GM12878 (cell line): ENCODE measurements at places on chromosomes 6 and 20. TPM values are rescaled to one million over a fixed set of nuclear protein-coding genes. Genes with fewer than 3 reads are reported as not detected.

GRCh38 chr6:118080547-118080946 is 173.5 kb downstream of the SLC35F1 start:
- H3K4me3 ChIP-seq: no peak overlapping the region
- H3K27me3 ChIP-seq: no peaks in the 10 kb centered on the region
- no peak for DNase-seq

DNA sequence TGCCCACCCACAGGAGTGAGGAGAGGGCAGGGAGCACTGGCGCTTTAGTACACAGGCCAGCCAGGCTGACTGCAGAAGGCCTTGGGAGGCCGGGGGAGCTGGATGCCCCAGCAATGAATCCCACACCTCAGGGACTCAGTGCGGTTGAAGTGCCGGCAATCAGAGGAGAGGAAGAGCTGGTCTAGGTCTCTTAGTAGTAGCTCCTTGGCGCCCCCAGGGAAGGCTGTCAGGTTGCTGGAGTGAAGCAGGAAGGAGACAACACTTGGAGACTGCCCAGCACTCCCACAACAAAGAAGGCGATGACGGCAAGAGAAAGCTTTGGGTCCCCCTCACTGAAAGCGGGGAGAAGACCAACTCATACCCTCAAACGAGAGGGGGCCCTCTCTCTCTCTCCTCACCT is 8.3 kb upstream of the TNXB start:
- peaks cover 27% of the 10 kb centered on the region for H3K36me3 ChIP-seq
- H3K4me1 ChIP-seq: no peaks in the 10 kb centered on the region
- H3K27me3 ChIP-seq: no peaks in the 10 kb centered on the region

DNA sequence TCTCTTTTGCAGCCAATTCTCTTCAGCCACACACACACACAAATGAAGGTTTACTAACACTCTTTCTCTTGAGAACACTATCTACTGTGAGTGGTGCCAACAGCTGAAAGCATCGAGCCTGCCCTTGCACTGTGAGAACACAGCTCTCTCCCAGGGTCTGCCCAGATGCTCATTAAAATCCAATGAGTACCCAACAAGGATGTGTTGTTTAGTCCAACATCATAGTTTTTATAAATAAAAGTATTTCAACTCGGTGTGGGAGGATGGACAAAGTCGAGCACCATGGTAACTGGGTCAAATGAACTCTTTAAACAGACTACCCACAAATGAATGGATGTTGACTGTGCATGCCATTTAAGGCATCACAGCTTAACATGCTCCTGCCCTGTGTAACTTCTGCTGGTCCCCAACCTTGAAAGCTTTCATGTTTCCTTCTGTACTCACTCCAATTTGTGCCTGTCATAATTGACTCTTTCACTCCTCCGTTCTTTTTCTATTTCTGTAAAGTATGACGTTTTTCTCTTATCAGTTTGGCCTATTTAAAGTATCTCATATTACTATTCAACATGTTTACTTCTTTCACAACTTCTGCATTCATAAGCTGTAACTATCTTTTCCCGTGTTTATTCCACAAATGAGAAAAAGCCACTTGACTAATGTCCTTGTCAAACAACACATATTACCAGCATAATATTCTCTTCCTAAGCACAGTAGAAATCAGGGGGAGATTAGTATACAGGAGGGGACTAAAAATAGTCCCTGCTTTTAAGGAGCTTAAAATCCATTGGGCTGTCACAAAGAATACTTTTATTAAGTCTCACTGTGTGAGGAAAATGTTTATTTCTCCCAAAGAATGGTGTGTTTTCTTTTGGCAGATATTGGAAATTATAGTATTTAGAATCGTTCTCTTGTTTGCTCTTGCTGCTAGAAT is 215.4 kb downstream of the RFPL4B start:
- H3K4me1 ChIP-seq: no peaks in the 10 kb centered on the region
- DNase-seq: no peak
- no peak overlapping the region for H3K27ac ChIP-seq
- H3K4me3 ChIP-seq: no peak overlapping the region

DNA sequence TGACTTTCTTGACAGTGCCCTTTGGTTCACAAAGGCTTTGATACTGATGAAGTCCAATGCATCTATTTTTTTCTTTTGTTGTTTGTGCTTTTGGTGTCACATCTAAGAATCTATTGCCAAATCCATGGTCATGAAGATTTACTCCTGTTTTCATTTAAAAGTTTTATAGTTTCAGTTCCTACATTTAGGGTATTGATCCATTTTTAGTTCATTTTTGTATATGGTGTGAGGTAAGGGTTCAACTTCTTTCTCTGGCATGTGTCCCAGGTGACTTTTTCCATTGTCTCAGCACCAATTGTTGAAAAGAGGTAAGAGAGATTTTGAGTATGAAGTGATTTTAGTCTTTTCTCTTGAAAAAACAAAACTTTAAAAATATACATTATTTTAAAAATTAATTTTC is 260.6 kb downstream of the GMPR start:
- no peaks in the 10 kb centered on the region for H3K27me3 ChIP-seq
- no peak overlapping the region for H3K4me3 ChIP-seq
- H3K36me3 ChIP-seq: no peaks in the 10 kb centered on the region

DNA sequence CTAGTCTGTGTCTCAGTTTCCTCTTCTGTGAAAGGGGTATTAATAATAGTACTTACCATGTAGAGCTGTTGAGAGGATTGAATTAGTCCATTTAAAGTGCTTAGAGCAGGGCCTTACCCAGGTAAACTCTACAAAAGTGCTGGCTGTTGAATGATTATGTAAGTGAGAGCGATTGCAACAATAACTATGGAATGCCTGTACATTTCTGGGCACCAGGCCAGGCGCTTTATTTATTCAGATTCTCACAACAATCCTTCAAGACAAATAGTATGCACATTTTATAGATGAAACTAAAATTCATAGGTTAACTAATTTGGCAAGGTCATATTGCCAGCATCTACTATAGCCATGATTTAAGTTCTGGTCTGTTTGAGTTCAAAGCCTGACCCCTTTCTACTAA is 78.3 kb upstream of the MMS22L start:
- no peak overlapping the region for H3K27ac ChIP-seq
- no peak for DNase-seq
- no peaks in the 10 kb centered on the region for H3K4me1 ChIP-seq
- H3K36me3 ChIP-seq: no peaks in the 10 kb centered on the region
- H3K27me3 ChIP-seq: no peaks in the 10 kb centered on the region

GRCh38 chr6:90454836-90455427 is 131.9 kb downstream of the MAP3K7 start:
- no peaks in the 10 kb centered on the region for H3K4me1 ChIP-seq
- H3K4me3 ChIP-seq: no peak overlapping the region
- peaks cover 10% of the 10 kb centered on the region for H3K27me3 ChIP-seq
- DNase-seq: no peak
- H3K27ac ChIP-seq: no peak overlapping the region

GRCh38 chr20:36792422-36792821 is 18.9 kb upstream of the DSN1 start:
- DNase-seq: no peak
- peaks cover 7% of the 10 kb centered on the region; the same call in 1 of the 2 replicates for H3K4me1 ChIP-seq
- peaks cover 14% of the 10 kb centered on the region for H3K36me3 ChIP-seq
- H3K27ac ChIP-seq: no peak overlapping the region

DNA sequence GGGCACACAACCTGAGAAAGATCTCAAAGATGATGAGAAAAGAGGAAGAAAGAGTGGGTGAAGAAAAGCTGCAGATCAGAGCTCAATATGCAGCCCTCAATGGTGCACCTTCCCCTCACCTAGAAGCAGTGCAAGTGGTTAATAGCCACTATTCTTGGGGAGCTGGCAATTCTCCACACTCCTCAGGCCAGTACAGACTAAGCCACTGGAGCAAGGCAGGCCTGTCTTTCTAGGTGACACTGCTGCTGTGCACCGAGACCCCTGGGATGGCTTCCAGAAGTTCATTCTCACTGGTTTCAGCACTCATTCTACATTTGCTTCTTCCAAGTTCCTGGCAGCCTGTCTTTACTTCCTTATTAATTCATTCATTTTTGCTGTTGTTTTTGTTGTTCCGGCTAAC is 973.3 kb downstream of the KIF16B start:
- H3K4me3 ChIP-seq: no peak overlapping the region
- no peaks in the 10 kb centered on the region for H3K27me3 ChIP-seq
- H3K36me3 ChIP-seq: no peaks in the 10 kb centered on the region
- DNase-seq: no peak
- H3K4me1 ChIP-seq: no peaks in the 10 kb centered on the region

- peaks cover 20% of the 10 kb centered on the region; the same call in 1 of the 2 replicates for H3K36me3 ChIP-seq
- H3K4me3 ChIP-seq: no peak overlapping the region
- no peak for DNase-seq
- no peaks in the 10 kb centered on the region for H3K4me1 ChIP-seq
- H3K27me3 ChIP-seq: no peaks in the 10 kb centered on the region
Observed at GRCh38 chr20:41533537-41534136, 84.5 kb downstream of the CHD6 start.

GRCh38 chr6:161186173-161186769 is 87.6 kb downstream of the AGPAT4 start:
- H3K36me3 ChIP-seq: no peaks in the 10 kb centered on the region
- no peak for DNase-seq
- H3K4me1 ChIP-seq: no peaks in the 10 kb centered on the region
- H3K27ac ChIP-seq: no peak overlapping the region
- H3K4me3 ChIP-seq: no peak overlapping the region

GRCh38 chr20:38764567-38765318 is 16.5 kb downstream of the ACTR5 start:
- H3K4me3 ChIP-seq: no peak overlapping the region
- H3K27me3 ChIP-seq: no peaks in the 10 kb centered on the region
- no peak for DNase-seq
- no peak overlapping the region for H3K27ac ChIP-seq
- H3K4me1 ChIP-seq: no peaks in the 10 kb centered on the region

DNA sequence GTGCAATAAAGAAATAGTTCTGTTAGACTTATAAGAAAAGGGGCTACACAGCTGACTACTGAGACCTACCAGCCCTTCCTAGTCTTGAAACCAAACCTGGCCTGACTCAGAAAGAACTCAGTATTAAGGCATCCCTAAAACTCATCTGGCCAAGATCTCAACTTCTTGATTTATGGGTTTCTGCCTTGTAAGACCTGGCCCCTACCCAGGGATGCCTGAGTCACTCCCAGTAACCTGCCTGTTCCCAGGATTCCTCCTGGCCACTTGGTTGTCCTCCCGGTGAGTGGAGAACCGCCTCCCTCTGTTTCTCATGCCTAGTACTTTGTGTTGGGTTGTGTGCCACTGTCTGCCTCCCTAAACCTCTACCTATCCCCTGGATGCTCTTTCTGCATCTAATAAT is 189.4 kb upstream of the PREP start:
- no peak for DNase-seq
- H3K27ac ChIP-seq: no peak overlapping the region
- H3K4me3 ChIP-seq: no peak overlapping the region
- no peaks in the 10 kb centered on the region for H3K36me3 ChIP-seq
- H3K4me1 ChIP-seq: peaks cover 3% of the 10 kb centered on the region; the same call in 1 of the 2 replicates
- H3K27me3 ChIP-seq: no peaks in the 10 kb centered on the region

- H3K4me3 ChIP-seq: no peak overlapping the region
- H3K4me1 ChIP-seq: no peaks in the 10 kb centered on the region
- DNase-seq: no peak
Observed at GRCh38 chr6:145139140-145139850, 596.0 kb downstream of the EPM2A start.

- H3K27me3 ChIP-seq: no peaks in the 10 kb centered on the region
- no peak overlapping the region; the same call in 1 of the 2 replicates for H3K4me3 ChIP-seq
- no peaks in the 10 kb centered on the region; the same call in 1 of the 2 replicates for H3K36me3 ChIP-seq
- H3K4me1 ChIP-seq: peaks cover 15% of the 10 kb centered on the region
- peak overlapping the region; percentile 23 for H3K27ac ChIP-seq
- DNase-seq: peak; percentile 69
Observed at GRCh38 chr6:118843685-118844390, 50.1 kb upstream of the ASF1A start.

DNA sequence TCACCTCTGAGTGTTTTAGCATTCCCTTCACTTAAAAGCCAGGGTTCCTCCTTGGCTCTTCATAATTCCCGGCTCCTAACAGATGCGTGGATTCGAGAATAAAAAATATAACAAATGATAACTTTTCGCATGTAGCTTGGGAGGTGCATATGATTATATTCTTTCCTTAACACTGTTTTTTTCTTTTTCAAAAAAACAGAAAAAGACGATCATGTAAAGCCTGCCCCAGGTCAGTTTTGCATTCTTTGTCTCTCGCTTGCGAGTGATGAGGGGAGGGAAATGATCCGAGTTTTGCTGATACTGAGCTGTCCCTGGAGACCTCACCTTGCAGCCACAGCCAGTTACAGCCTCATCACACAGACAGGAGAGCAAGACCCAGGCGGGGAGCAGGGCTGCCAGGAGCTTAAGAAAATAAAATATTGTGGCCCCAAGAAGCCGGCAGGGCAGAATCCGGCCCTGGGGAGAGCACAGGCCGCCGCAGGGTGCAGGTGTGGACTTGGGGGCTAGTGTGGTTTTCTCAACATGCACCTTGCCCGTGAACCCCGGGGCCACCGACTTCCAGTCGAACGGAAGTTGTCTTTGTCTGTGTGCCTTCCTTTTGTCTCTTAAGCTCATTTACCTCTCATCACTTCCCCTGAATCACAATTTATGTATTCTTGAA is 301.8 kb downstream of the TAF4 start:
- H3K27ac ChIP-seq: no peak overlapping the region
- H3K27me3 ChIP-seq: no peaks in the 10 kb centered on the region; the same call in none of the 2 replicates
- H3K4me1 ChIP-seq: no peaks in the 10 kb centered on the region

DNA sequence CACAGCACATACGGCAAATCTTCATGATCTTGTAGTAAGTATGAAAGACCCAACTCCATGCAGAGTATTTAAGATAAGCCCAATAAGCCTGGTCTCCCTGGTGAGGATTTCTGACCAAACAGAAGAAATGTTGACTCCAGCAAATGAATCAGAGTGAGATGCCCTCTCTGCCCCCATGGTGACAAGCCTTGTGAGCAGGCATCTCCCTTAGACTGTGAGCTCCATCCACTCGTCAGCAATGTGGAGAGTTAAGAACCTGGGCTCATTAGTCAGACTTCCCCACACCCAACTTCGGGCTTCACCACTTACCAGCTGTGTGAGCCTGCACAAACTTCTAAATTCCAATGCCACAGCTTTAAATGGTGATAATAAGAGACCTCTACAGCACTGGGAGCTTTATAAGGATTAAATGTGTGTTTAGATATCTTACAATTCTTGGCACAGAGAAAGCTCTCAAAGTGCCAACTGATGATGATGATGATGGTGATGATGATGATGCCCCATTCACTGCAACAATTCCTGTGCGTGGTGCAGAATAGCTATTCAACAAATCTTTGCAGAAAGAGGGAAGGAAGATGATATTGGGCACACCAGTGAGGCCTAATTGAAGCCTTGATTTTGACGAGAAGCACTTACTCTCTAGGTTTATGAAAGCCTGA is 253.4 kb upstream of the TAB2 start:
- no peaks in the 10 kb centered on the region for H3K27me3 ChIP-seq
- no peaks in the 10 kb centered on the region for H3K36me3 ChIP-seq

DNA sequence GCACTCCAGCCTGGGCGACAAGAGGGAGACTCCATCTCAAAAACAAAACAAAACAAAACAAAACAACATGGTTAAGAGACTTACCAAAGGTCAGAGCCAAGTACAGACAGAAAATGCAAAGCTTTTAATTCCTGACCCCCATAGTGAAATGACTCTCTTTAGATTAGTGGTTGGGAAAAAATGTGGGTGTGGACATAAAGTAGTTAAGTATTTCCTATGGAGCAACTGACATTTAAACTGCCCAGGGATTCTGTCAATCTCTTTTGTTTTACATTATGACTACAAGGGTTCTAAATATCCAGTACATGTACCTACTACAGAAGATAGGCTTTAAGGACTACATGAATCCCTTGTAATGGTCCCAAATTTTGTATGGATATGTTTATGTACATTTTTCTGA is 75.1 kb downstream of the IRAK1BP1 start:
- H3K27me3 ChIP-seq: no peaks in the 10 kb centered on the region
- DNase-seq: no peak

TUBB2B gene
- total RNA-seq: 55.4 and 63.2 TPM in 2 replicates

AK9 gene
- 2.8 and 3.4 TPM in 2 replicates for total RNA-seq

GPRC6A gene
- not detected in 2 replicates for total RNA-seq

SFTA2 gene
- 0.92 and 0.93 TPM in 2 replicates for total RNA-seq

THEMIS gene
- 0.08 TPM in 1 of 2 replicates, not detected in the other for total RNA-seq

ARMH2 gene
- total RNA-seq: 0.35 TPM in 1 of 2 replicates, not detected in the other

PRR18 gene
- total RNA-seq: 8.2 and 8.8 TPM in 2 replicates

OR12D3 gene
- total RNA-seq: not detected in 2 replicates

MUCL3 gene
- 0.28 and 0.48 TPM in 2 replicates for total RNA-seq
